ENCODE measurements at places on chromosomes 6 and 20.

- peak; percentile 22 for DNase-seq
Observed at GRCh38 chr6:89347825-89348224, 4.7 kb downstream of the UBE2J1 start.

DNA sequence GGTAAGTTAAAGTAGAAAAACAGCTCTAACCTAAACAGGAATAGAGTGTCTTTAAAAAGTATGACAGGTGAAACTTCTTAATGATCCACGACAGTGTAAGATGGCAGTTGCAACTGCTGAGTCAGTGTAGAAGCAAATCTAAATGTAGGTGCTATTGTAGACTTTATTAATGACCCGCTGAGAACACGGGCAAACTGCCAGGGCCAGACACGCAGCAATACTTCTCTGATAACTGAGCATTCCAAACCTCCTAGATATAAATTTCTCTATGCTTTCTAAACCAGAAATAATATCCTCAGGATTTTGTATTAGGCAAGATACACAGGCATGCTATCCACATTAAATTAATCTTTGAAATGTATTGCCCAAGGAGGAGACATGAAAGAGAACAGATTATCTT lies 1076.4 kb downstream of the HACE1 start:
- DNase-seq, result peak; percentile 7

DNA sequence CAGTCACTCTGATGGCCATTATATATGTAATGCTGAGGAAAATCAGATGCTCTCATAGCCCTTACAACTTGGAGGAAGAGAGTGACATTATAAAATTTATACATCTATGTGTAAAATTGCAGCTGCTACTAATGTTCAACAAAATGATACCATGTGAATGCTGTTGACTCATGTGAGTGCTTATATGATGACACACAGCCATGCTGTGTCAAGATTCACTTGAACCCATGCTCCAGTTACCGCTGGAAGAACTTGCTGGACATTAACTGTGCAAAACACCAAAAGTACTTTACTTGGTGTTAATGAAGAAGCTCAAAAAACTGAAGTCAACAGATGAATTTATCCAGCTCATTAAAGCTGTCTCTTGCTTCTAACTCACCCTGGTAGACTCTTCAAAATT lies 318.9 kb upstream of the PLCB4 start:
- DNase-seq, result no peak

GRCh38 chr20:58682656-58683531 lies 9.7 kb upstream of the NPEPL1 start:
- DNase-seq, result no peak

- DNase-seq, result no peak
Observed at GRCh38 chr6:21478883-21479539, 114.5 kb upstream of the SOX4 start.

DNA sequence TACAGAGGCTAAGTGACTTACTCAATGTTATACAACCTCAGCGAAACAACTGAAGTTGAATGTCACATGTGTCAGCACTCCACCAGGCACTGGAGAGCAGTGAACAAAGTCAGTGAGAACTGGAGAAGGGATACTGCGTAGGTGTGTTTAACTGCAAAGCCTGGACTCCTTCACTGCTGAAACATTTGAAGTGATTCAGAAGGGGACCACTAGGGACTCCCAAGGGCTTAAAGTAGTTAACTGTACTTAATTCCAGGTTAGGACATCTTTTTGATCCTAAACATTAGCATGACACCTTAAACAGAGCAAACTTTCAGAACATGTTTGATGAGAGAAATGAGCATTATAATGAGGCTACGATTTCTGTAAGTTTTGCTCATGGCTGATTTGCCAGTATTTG lies 45.0 kb upstream of the ZBTB24 start:
- peak; percentile 7 for DNase-seq

DNA sequence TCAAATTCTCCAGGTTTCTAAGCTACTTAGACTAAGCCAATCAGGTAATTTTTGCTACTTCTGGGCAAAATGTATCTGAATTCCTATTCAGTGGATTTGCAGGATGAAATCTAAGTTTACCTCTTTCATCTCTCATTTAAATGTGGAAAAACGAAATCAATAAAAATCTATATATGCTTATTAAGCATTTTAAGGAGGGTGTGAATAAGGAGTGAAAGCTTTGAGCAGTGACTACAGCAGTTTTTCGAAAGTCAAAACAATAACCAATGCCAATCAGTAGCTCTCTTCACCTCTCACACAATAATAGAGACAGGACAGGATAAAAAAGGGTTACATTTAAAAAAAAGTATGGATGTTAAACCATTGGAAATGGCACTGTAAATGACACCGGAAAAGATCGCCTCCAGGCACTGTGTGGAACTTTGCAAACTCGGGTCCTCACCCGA lies 476 bp upstream of the BCKDHB start:
- DNase-seq, result no peak

DNA sequence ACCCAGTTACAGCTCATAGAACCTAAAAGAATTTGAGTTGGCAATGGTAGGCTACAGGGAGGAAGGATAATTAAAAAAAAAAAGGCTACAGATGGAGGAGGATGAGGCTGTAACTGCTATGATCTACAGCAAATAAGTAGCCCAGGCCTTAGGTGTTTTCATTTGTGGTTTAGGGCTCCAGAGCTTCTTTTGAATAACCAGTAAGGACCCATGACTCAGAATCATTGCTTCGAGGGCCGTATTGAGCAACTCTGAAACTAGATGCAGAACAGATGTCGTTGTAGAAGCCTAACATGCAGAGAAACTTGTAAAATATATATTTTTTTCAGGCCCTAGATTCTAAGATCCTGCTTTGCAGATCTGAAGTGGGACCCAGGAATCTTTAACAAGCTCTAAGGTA lies 19.0 kb upstream of the ASIP start:
- DNase-seq, result no peak

GRCh38 chr20:44435630-44436335 lies 39.9 kb upstream of the TTPAL start:
- DNase-seq, result no peak

GRCh38 chr6:112037783-112038216 lies 16.1 kb upstream of the CCN6 start:
- no peak for DNase-seq

GRCh38 chr20:4573564-4574355 lies 147.9 kb upstream of the PRND start:
- no peak for DNase-seq

DNA sequence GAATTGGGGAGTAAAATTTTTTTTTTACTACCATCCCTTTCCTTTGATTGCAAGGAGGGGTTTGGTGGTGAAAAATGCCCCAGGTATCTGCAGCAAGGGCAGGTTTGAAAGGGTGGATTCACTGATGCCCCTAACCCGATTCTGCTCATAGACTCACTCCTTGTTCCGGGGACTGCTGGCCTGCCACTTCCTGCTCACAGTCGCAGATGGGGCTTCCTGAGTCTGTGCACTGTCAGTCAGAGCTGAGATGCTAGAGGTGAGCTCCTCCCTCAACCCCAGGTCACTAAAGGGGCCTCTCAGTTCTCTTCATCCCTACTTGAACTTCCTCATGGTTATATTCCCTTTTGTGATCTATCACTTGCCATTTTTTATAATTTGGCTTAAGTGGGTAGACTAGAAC lies 357.9 kb downstream of the FARS2 start:
- no peak for DNase-seq

- DNase-seq, result no peak
Observed at GRCh38 chr6:33116417-33116816, 40.6 kb downstream of the HLA-DPB1 start.

DNA sequence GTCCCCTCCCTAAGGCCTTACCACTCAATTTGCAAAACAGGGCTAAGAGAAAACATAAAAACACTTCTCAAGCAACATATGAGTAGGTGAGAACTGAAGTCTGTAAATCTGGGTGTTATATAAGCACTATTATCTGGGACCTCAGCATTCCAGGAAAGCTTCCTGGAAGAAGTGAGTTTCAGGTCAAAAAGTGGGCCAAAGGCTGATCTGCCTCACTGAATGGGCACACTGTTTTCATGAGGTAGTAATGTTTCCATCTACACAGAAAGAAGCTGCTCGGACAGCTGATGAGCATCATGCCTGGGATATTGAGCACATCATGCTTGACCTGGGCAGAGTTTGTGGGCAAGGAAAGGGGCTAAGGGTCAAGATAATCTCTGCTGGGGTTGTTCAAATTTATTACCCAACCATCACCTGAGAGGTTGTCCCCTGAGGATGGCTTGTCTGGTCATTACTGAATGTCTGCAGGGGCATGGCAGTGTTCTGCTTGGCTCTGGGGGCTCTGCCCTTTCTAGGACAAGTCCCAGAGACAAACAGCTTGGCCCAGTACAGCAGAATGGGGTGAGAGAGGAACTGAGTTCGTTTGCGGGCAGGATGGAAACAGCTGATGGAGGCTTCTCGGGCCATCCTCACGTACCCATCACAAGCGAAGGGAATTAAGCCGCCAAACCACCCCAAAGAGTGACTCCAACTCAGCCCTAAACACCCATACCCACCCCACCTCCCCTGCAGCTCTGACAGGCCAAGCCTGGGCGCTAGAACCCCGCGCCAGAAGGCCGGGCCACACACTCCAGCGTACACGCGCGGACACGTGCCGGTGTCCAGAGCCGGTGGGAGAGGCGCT lies 1.2 kb upstream of the SYNJ2 start:
- no peak for DNase-seq

GRCh38 chr20:36687850-36688249 lies 41.9 kb upstream of the SLA2 start:
- no peak for DNase-seq

GRCh38 chr6:43284991-43285781 lies 12.9 kb upstream of the SLC22A7 start:
- no peak for DNase-seq

DNA sequence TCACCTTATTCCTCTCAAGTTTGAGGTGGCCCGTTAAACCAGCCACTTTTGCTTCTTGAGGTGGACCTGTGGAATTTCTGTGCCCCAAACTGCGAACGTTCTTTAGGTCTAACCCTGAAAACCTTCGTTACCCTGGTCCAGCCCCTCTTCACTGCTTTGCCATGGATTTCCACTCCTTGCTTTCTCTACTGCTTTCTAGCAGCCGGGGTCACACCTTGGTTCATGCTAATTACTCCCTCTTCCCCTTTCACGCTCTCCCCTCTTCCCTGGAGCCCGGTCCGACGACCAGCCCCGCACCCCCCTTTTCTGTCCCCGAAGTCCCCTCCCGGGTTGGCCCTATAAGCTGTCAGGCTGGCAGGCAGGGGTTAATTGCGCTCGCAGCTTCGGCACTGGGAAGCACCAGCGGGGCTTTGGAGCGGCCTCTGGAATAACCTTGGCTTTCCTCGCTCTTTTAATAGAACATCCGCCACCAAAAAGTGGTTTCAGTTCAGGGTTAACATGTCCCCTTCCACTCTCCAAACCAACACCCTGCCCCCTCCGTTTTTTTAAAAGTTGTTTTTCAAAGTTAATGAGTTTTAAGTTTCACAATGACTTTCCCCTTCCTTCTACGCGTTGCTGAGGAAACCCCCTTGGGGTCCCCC lies 1.4 kb upstream of the HIVEP1 start:
- no peak for DNase-seq

GRCh38 chr6:7895125-7895423 lies 15.5 kb downstream of the TXNDC5 start:
- DNase-seq, result no peak

- DNase-seq, result no peak
Observed at GRCh38 chr20:5481872-5482271, 165.1 kb upstream of the PROKR2 start.

GRCh38 chr6:131084982-131085381 lies 21.9 kb upstream of the EPB41L2 start:
- DNase-seq, result no peak

- DNase-seq, result no peak
Observed at GRCh38 chr6:147156799-147157382, 47.3 kb upstream of the STXBP5 start.

- no peak for DNase-seq
Observed at GRCh38 chr20:63313349-63314014, 20.5 kb downstream of the COL20A1 start.

- peak; percentile 57 for DNase-seq
Observed at GRCh38 chr6:116010790-116011401, 49.8 kb downstream of the FRK start.

DNA sequence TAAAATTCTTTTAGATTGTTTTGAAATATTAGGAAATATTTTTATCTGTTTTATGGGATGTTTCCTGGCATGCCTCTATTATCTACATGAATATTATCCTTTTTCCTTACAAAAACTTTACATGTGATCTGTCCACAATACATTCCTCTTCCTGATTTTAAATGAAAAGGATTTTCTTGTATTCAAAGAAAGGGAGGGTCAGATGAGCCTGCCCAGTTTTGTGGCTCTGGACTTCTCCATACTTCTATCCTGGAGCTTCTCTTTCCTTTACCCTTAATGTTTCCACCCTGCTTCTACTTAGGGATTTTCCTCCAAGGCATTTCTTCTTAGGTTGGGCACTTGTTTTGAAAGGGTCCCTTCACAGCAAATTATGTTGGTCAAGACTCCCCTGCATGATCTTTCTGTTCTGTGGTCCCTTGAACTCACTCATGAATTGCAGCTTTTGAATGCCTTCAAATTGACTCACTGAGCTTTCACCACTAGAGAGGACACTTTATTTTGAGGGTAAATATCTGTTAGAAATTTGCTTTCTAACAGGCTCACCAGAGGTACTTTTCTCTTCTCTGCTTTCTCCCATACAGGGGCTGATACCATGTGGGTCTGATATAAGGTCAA lies 104.9 kb downstream of the CENPW start:
- DNase-seq, result no peak

DNA sequence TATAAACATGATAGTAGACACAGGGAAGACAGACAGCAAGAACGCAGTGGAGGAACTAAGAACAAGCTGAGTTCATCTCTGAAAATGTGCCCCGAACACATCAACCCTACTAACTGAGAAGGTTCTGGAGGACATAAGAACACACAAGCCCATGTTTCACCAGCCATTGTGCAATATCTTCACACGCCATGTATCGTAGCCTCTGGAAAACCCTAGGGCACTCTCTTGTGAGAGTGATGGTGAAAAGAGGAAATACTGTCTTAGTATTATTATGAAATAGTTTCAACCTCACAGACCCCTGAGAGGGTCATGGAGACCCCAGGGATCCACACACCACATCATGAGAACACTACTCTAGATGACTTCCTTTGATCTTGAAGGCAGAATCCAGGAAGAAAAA lies 26.1 kb upstream of the FOXF2 start:
- no peak for DNase-seq

- no peak for DNase-seq
Observed at GRCh38 chr6:11500008-11500407, 37.5 kb upstream of the TMEM170B start.

- no peak for DNase-seq
Observed at GRCh38 chr6:80129485-80129884, 23.0 kb downstream of the BCKDHB start.

DNA sequence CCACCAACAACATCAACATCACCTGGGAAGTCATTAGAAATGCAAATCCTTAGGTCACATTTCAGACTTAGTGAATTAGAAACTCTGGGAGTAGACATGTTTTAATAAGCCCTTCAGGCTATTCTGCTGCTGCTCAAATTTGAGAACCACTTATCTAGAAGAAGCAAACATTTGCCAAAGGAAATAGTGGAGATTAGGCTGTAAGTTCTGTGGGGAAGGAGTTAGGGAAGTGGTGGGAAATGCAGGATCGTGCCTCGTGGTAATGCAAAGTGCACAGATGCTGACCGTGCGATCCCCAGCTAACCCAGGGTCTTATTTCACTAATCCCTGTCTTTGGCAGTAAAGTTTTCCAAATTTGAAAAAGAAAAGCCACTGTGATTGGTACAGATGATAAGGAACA lies 328.5 kb downstream of the EPM2A start:
- DNase-seq, result no peak

All from left kidney (tissue), 8 donors.